A549 treated with GW870086 at 1 μM for 4 hours (cell line): ENCODE measurements at places on chromosomes 12 and 14. TPM values are rescaled to one million over a fixed set of nuclear protein-coding genes. Genes with fewer than 3 reads are reported as not detected.

GARIN6 gene
- not detected in 5 replicates for total RNA-seq

GDF3 gene
- total RNA-seq, result not detected in 5 replicates

REP15 gene
- total RNA-seq, result 0.26 to 0.63 TPM (median 0.42 TPM) in 4 of 5 replicates, not detected in the other

SPTB gene
- total RNA-seq, result 1.5 to 2.5 TPM (median 2.0 TPM) in 5 replicates

TAS2R13 gene
- total RNA-seq, result not detected in 5 replicates

PPP1R1A gene
- 0.21 to 0.24 TPM in 2 of 5 replicates, not detected in the others for total RNA-seq

CDCA3 gene
- total RNA-seq, result 70.8 to 86.2 TPM (median 80.8 TPM) in 5 replicates

PLEKHD1 gene
- total RNA-seq, result 0.03 to 0.07 TPM (median 0.03 TPM) in 3 of 5 replicates, not detected in the others

VWF gene
- total RNA-seq, result 0.10 to 0.27 TPM (median 0.17 TPM) in 5 replicates

CRIP1 gene
- 1,759 to 2,006 TPM (median 1,923 TPM) in 5 replicates for total RNA-seq

C12orf54 gene
- not detected in 5 replicates for total RNA-seq

ADAM21 gene
- 0.05 to 0.06 TPM (median 0.05 TPM) in 3 of 5 replicates, not detected in the others for total RNA-seq

PIANP gene
- 0.95 to 1.5 TPM (median 0.97 TPM) in 5 replicates for total RNA-seq

SLC25A21 gene
- total RNA-seq, result 0.55 to 1.0 TPM (median 0.73 TPM) in 5 replicates

SOAT2 gene
- 0.06 to 0.44 TPM (median 0.40 TPM) in 5 replicates for total RNA-seq

CRADD gene
- 9.0 to 13.8 TPM (median 10.9 TPM) in 5 replicates for total RNA-seq
